ENCODE measurements at places on chromosomes 7 and 10.

DNA sequence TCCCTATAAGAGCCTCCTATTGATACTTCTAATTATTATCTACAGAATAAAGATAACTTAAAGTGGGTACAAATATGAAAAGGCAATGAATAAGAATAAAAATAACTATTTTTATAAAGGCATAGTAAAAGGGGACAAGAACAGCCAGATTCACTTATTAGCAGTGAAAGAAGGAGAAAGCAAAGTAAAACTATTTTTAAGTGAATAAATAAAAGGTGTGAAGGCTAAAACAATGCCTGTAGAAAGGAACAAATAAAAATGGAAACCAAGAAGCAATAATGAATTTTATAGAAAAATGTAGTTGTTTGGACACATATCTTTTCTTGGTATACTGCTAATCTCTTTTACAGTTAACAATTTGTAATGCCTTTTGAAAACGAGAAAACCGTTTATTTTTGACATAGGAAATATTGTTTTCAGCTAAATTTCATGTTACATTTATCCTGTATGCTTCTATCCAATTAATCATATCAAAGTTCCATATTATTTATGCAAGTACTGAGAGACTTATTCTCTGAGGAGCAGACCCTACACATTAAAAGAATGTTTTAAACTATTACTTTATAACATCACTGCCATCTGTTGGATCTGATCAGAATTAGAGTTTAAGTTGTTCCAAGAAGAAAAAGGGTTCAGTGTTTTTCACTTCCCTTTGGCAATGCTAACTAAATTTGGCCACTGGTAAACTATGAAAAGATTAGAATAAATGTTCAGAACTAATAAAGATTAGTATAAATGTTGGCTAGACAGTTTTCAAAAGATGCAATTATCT lies 59.1 kb downstream of the ARMC3 start:
- no peaks in the 10 kb centered on the region for H3K36me3 ChIP-seq
- H3K27me3 ChIP-seq = no peaks in the 10 kb centered on the region
- no peak overlapping the region for H3K4me3 ChIP-seq
- H3K27ac ChIP-seq = no peak overlapping the region

- DNase-seq = no peak
- no peaks in the 10 kb centered on the region for H3K36me3 ChIP-seq
- H3K4me1 ChIP-seq = no peaks in the 10 kb centered on the region
- H3K4me3 ChIP-seq = no peak overlapping the region
These were observed 316.9 kb upstream of the PHYHIPL start for GRCh38 chr10:58859526-58859925.

DNA sequence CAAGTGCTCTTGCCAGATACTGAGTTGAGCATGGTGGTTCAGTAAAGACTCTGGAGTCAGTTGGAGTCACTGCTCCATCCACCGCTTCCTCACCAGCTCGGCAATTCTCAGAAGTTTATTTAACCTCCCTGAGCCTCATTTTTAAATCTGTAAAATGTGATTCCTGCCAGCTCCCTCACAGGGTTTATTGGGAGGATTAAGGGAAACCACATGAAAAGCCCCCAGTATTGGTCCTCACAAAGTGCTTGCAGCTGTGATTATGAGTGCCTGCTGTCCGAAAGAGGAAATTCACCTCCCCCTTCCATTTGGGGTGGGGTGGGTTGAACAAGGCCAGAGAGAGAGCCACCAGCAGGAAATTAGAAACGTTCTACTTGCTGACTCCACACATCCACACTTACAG lies 99.0 kb downstream of the AOAH start:
- H3K36me3 ChIP-seq = no peaks in the 10 kb centered on the region
- no peak for DNase-seq
- no peak overlapping the region for H3K4me3 ChIP-seq

GRCh38 chr10:93894516-93895378 lies 969 bp downstream of the SLC35G1 start:
- no peaks in the 10 kb centered on the region for H3K4me1 ChIP-seq
- DNase-seq = no peak
- no peaks in the 10 kb centered on the region for H3K27me3 ChIP-seq
- no peaks in the 10 kb centered on the region for H3K36me3 ChIP-seq
- no peak overlapping the region for H3K27ac ChIP-seq

Data from prostate gland (tissue), 2 donors.